ENCODE measurements at places on chromosomes 4 and X. TPM values are rescaled to one million over a fixed set of nuclear protein-coding genes. Genes with fewer than 3 reads are reported as not detected.

FGFBP2 gene
- total RNA-seq: not detected

FOXO4 gene
- 6.9 TPM for total RNA-seq

- peak; percentile 22 for DNase-seq
Observed at GRCh38 chrX:42732506-42732905, 45.5 kb downstream of the PPP1R2C start.

- DNase-seq: no peak
Observed at GRCh38 chrX:124085063-124085462, 123.6 kb downstream of the STAG2 start.

- DNase-seq: peak; percentile 96
Observed at GRCh38 chr4:47463235-47463956, at the start of gene COMMD8. TSS of gene COMMD8 (minus strand) at chr4:47463702. CDS start at chr4:47463651, 51 bp downstream.

DNA sequence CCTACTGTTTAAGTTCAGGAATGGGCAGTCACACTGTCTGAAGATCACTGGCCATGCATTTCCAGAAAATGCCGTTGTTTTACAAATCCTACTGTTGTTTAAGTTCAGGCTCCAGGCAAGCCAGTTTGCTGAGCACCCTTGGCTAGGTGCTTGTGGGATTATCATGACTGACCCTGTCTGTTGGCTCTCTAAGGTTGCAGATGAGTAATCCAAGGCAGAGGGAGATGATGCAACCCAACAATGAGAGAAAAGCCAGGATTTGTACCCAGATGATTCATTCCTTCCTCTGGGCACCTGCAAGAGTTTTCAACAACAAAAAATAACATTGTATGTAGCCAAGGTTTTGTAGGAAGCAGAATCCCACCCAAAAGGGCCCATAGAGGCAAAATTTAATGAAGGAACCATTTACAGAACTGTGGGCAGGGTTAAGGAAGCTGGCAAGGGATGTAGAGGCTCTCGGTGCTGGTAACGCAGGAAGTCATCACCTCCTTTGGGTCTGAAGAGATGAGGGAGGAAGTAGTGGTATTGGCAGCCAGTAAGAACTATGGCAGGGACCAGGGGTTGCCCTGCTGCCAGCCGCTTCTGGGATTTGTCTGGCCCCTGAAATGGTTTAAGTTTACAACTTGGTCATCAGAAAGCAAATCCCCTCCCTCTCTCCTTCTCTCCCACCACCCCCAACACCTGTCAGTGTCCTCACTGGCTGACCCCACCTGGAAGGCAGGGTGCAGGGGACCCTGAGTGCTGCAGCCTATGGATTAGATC, 54.8 kb downstream of the MSX1 start:
- no peak for DNase-seq

GRCh38 chr4:106993827-106994226, 42.3 kb downstream of the DKK2 start:
- no peak for DNase-seq

DNA sequence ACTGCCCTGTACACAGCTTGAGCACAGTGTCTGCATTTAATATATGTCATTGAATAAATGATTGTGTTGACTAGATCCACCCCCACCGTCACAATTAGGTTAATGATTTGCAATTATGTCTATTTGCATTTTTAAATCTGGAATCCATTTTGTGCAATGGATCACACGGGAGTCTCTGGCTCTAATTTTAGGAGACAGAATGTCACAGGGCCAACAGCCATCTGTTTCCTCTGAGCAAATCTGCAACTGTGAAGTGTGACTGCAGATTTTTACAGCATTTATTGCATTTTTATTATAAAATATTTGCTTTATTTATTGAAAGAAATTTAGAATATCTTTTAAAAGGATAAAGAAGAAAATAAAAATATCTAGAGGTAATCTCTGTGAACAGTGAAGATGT, 316.8 kb downstream of the HS3ST1 start:
- DNase-seq: no peak

- DNase-seq: no peak
Observed at GRCh38 chr4:10416441-10416840, 40.8 kb downstream of the ZNF518B start.

DNA sequence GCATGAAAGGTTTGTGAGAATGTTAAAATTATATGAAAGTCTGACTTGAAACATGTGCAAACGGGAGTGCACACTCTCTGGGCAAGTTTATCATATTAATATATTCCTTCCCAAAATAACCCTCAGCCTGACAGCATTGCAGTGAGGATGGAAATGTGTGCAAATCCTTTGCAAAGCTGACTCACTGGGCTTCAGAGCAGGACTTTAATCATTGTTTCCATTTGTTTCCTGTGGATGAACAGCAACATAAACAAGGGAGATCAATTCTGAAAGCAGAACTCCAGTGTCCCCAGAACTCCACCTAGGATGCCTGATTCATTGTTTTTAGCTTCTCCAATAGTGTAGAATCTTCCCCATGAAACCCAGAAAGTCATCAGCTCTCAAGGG, 32.9 kb downstream of the SLC2A9 start:
- no peak for DNase-seq

GRCh38 chr4:88747351-88747750, 49.7 kb upstream of the NAP1L5 start:
- no peak for DNase-seq

GRCh38 chr4:68606240-68606639, 30.1 kb upstream of the UGT2B17 start:
- no peak for DNase-seq

DNA sequence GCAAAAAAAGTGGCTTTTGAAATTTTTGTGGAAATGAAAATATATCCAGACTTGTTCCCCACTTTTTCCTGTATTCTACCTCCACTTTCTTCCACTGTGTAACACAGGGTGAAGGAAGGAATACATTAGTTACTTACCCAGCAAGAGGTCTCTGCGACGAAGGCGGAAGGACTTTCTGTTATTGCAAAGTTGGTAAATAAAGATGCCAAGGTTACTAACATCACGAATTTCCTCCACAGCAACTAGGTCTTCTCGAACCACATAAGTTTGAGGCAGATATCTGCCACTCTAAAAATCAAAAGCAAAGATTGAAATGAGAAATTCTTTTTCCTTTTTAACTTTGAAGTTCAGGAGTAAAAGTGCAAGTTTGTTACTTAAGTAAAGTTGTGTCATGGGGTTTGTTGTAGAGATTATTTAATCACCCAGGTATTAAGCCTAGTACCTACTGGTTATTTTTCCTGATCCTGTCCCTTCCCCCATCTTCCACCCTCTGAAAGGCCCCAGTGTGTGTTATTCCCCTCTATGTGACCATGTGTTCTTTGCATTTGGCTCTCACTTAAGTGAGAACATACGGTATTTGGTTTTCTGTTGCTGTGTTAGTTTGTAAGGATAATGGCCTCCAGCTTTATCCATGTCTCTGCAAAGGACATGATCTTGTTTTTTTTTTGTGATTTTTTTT, 5.8 kb downstream of the ITM2A start:
- DNase-seq: no peak

GRCh38 chr4:101977076-101977475, 186.5 kb downstream of the BANK1 start:
- DNase-seq: peak; percentile 95

GRCh38 chr4:81356621-81357020, 115.1 kb downstream of the RASGEF1B start:
- DNase-seq: peak; percentile 14

- DNase-seq: no peak
Observed at GRCh38 chr4:22476011-22476410, 39.9 kb downstream of the ADGRA3 start.

Measured in fibroblast of lung (primary cell).